ENCODE measurements at places on chromosomes 2 and 18.

GRCh38 chr2:209614690-209615369 is 156.8 kb upstream of the UNC80 start:
- no peak for DNase-seq

GRCh38 chr18:13612196-13612997 is 114.0 kb downstream of the FAM210A start:
- peak; percentile 35 for DNase-seq

DNA sequence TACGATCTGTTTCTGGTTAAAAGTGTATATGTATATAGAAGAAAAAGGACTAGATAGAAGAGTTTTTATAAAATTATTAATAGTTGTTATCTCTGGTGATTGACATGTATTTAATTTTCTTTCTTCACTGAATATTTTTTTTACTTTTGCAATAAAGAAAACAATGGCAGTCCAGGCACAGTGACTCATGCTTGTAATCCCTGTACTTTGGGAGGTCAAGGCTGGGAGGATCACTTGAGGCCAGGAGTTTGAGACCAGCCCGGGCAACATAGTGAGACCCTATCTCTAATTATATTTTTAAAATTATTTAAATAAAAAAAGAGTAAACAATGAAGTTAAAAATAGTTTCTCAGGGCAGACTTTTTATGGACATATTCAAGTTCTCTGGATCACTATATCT is 114.7 kb downstream of the FAM117B start:
- no peak for DNase-seq

GRCh38 chr2:158507141-158507540 is 50.4 kb downstream of the PKP4 start:
- DNase-seq = no peak

DNA sequence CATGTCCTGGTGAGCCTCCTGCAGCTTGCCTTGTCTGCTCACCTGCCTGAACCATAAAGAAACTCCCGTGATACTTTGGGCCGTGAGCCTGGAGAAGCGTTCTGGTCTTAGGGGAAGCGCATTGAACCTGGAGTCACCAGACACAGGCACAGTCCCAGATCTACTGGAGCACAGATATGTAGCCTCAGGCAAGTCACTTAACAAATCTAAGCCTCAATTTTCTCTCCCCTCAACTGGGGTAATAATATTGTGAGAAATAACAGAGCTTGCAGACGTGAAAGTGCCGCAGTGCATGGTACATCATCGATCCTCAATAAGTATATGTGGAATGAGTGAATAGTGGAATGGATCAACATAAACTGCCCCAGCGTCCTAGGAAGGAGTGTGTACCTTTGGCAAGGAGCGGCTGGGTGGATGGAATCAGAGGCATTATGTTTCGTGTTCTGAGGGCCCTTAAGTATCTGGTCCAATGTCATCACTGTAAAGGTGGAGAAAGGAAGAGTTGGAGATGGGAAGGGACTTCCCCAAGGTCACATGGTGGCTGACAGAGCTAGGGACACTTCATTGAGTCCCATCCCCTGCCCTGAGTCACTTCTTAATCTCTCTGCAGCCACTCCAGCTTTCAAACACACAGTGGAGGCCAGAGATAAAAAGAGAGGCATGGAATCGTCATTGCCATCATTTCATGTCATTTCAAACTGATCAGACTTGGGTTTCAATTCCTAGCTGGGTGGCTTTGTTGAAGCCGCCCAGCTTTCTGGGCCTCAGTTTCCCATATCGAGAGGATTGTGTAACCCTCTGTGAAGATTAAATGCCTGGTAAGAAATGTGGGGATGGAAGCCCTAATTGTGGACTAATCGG is 172.4 kb downstream of the DDX1 start:
- no peak for DNase-seq

DNA sequence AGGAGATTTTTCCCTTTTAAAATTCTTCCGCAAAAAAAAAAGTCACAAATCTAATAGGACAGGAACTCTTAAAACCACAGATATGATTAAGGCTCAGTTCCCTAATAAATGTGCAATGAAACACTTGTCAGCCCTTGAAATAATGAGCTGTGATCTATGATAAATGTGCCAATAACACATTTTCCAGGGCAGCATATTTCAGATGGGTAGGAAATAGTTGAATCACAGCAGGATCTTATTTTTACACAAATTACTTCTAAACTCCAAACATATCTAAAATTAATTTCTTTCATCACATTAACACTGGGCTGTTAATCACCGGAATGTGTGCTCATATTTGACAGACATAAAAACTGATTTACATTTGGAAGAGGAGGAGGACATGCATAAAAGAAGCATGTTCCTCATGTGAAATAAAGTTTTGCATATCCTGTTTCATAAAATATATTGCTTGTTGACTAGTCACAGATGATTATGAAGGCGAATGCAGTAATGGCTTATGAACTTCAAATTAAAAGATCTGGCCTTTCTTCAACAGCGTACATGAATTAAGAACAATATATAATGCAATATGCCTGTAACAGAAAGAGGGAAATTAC is 281.4 kb downstream of the PAX3 start:
- no peak for DNase-seq

DNA sequence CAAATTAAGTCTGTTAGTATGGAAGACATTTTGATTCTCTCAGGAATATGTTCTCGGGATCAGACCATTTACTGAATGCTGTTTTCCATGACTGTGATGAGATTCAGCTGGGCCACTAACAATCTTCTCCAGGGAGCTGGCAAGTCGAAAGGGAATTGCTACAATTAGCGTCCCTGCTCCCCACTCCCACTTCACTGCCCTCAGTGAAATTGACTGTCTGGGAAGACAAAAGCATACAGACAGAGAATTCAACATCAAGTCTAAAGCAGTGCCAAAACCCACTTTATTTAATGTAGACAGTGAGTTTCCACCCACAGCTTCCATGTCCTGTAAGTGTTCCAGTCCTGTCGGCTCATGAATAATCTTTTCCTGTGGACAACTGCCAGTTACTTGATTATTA is 34.0 kb upstream of the COL3A1 start:
- DNase-seq = no peak

GRCh38 chr2:157929871-157930667 is 53.9 kb upstream of the ACVR1 start:
- no peak for DNase-seq

- DNase-seq = no peak
These were observed 614.9 kb downstream of the LRP1B start for GRCh38 chr2:141515931-141516330.

DNA sequence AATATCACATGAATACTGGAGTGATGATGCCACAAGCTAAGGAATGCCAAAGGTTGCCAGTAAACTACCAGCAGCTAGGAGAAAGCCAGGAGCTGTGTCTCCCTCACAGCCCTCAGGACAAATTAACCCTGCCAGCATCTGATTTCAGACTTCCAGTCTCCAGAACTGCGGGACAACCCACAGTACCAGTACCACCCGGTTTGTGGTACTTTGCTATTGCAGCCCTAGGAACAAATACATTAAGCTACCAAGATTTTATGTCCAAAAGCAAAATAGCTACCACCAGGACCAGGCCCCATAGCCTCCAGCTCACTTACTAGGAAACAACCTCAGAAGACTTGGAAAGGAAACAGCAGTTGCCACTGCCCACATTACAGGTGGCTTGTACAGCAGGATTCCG is 10.0 kb downstream of the PID1 start:
- no peak for DNase-seq
